ENCODE measurements at places on chromosomes 11 and 22.

GRCh38 chr22:37556710-37557109, 3.6 kb upstream of the CDC42EP1 start:
- no peak for DNase-seq

GRCh38 chr11:79971255-79971654, 530.4 kb upstream of the TENM4 start:
- no peak for DNase-seq

- DNase-seq: no peak
Measured at GRCh38 chr11:100612766-100613165, 74.3 kb upstream of the ARHGAP42 start.

DNA sequence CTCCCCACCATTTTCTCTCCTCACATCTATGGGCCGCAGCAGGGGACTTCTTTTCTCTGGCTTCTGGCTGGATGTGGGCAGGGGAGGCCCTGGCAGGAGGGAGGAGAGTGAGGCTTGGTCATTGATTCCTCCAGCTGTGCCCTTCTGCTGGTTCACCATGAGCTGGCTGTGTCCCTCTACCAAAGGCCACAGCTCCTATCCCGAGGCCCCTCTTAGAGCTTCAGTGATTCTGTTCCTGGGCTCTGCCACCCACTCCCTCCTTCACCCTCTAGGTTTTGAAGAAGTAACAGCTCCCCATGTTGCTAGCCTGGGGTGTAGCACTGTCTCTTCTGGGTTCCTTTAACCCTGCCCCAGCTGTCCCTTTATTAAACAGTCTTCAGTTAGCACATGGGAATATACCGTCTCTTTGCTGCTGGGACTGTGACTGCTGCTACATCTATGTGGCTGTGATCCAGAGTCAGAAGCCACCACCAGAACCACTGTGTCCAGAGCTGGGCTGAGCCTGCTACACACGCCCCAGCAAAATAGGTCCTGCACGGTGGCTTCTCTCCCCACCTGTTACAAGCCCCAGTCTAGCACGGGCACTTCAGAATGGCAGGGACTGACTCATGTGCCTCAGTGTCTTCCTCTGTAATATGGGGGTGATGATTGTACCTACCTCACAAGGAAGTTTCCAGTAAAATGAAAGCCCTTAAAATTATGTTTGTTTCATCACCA, 578 bp upstream of the PARVG start:
- DNase-seq: no peak

GRCh38 chr11:116731821-116732220, 41.0 kb downstream of the BUD13 start:
- no peak for DNase-seq

- DNase-seq: no peak
Measured at GRCh38 chr11:129720156-129720555, 95.5 kb upstream of the TMEM45B start.

- DNase-seq: no peak
Measured at GRCh38 chr22:24543679-24544243, 11.2 kb downstream of the GUCD1 start.

DNA sequence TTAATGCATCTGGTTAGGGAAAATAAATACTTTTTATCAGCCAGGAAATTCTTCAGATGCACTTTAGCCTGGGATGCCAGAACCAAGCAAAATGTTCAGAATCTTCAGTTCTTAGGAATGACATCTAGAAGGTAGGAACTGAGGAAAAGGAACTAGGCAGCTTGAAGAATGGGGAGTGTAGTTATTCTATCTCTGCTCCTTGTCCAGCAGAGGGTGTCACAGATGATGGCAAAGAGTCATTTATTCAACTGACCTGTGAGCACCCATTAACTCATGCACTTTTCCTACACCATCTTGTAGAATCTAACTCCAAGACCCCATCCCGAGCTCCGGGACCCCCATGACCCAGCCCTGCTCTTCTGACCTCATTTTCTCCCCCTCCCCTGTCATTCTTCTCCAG, 122.1 kb upstream of the ISX start:
- no peak for DNase-seq

DNA sequence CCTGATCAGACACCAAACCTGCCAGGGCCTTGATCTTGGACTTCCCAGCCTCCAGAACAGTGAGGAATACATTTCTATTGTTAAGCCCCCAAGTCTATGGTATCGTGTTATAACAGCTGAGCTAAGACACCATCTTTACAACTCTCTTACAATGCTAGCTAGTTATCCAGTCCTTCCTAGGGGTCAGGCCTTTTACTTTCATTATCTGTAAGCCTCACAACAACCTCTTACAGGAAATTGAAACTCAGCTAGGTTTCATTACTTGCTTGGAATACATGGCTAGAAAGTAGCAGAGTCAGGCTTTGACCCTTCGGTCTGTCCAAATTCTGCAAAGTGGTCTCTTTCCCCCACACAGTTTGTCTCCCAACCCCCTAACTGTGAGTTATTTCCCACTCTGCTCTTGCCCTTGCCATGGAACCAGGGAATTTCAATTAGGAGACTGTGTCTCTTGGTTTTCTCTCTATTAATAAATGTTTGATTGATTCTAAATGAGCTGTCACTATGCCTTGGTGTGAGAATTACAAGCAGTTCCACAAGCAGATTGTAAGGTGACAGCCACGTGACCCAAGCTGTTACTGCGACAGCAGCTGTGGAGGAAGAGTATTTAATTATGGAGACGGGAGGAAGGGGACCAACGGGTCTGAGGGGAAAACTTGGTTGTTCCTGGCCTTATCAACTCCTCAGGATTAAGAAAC, 38.4 kb upstream of the CLMP start:
- DNase-seq: peak; percentile 55

- DNase-seq: peak; percentile 7
Measured at GRCh38 chr11:108025387-108026080, 16.8 kb downstream of the CUL5 start.

DNA sequence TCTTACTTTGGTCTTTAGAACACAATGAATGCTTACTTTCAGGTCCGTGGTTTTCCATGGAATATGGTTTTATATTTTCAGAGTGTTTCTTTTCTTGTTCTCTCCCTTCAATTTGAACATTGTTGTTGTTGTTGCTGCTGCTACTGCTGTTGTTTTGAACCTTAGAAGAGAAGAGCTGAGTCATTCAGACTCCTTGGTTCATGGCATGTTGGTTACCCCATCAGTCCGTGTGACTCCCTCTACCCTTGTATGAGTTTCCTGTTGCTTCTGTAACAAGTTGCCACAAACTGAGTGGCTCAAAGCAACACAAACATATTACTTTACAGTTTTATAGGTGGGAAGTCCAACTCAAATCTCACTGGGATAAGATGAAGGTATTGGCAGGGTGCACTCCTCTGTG, 511.0 kb downstream of the INSC start:
- no peak for DNase-seq

- no peak for DNase-seq
Measured at GRCh38 chr11:132119573-132119972, 749.2 kb downstream of the NTM start.

DNA sequence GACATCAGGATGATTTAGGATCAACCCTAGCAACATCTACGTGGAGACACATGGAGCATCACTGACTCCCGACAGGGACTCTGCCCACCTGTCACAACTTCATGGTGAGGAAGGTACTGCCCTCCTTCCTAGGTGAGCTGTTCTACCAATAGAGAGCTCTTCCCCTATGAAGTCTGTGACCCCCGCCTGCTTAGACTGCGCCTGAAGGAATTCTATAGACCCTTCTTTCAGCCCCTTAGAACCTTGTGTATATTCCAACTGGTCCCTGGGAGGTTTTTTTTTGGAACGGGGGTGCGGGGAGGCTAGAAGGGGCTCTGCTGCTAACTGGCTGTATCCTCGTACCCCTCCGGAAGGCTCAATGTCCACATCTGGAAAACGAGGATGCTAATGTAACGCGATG, 566 bp downstream of the INTS4 start:
- no peak for DNase-seq
